ENCODE measurements at places on chromosomes 7 and 10.

DNA sequence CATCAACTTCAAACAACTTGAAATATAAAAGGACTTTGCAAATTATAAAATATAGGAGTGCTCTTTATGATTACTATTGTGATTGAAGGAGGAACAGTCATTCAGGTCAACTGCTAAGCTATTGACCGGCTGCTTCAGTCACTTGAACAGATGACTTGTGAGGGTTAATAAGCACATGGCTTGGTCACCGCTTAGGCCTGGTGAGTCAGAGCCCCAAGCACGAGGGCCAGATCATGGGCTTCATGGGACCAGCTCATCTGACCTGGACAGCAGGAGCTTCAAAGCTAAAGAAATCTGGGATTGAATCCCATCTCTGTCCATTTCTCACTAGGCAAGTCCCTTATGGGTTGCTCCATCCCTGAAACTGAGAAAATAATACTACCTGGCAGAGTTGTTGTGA lies 60.4 kb upstream of the ADO start:
- DNase-seq: no peak
- no peaks in the 10 kb centered on the region for H3K27me3 ChIP-seq
- H3K4me3 ChIP-seq: no peak overlapping the region
- no peaks in the 10 kb centered on the region for H3K36me3 ChIP-seq

DNA sequence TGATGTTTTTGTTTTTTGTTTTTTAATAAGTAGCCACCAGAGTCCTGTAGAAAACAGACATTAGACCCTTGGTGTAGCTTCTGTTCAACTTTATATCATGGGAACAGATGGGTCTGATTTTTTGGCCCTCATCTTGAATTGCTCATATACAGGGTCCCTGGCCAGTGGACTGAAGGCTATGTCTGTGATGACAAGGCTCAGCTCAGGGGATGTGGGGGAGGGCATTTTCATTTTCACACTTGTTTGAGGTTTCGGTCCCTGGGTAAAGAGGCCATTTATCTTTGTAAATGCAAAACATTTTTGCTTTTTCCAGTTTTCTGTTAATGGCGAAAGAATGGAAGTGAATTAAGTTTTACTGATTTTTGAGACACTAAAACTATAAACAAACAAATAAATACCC lies 257.6 kb upstream of the PHYHIPL start:
- no peaks in the 10 kb centered on the region for H3K4me1 ChIP-seq
- H3K36me3 ChIP-seq: no peaks in the 10 kb centered on the region
- H3K4me3 ChIP-seq: no peak overlapping the region
- no peaks in the 10 kb centered on the region for H3K27me3 ChIP-seq
- no peak overlapping the region for H3K27ac ChIP-seq

DNA sequence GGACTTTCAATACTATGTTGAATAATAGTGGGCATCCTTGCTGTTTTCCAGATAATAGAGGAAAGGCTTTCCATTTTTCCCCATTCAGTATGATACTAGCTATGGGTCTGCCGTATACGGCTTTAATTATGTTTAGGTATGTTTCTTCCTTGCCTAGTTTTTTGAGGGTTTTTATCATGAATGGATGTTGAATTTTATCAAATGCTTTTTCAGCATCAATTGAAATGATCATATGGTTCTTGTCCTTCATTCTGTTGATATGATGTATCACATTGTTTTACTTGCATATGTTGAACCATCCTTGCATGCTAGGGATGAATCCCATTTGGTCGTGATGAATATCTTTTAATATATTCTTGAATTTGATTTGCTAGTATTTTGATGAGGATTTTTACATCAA lies 9.2 kb upstream of the RP9 start:
- H3K4me3 ChIP-seq: no peak overlapping the region
- no peak for DNase-seq
- H3K27ac ChIP-seq: no peak overlapping the region
- peaks cover 3% of the 10 kb centered on the region for H3K27me3 ChIP-seq
- H3K4me1 ChIP-seq: no peaks in the 10 kb centered on the region
- peaks cover 3% of the 10 kb centered on the region for H3K36me3 ChIP-seq

- DNase-seq: no peak
- H3K4me3 ChIP-seq: no peak overlapping the region
- H3K27me3 ChIP-seq: peaks cover 6% of the 10 kb centered on the region
- H3K4me1 ChIP-seq: peaks cover 7% of the 10 kb centered on the region
- H3K27ac ChIP-seq: no peak overlapping the region
Observed at GRCh38 chr7:36760856-36761762, 36.8 kb upstream of the AOAH start.

DNA sequence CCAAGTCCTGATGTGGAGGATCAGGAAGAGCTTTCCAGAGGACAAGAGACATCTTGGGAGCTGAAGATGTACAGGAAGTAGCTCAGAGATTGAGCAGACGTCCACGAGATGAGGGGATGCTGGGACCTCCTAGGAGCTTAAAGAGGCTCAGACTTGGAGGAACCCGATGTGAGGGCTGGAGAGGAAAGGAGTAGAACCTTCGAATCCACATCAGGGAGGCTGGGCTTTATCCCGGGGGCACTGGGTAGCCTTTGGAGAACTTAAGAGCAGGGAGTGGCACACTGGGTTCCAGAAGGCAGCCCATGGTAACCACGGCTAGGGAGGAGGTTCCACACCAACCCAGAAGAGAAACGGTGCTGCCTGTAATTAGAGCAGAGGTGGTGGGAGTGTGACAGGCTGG lies 10.8 kb downstream of the PRKCQ start:
- no peak overlapping the region for H3K4me3 ChIP-seq
- H3K27me3 ChIP-seq: peaks cover 20% of the 10 kb centered on the region
- H3K4me1 ChIP-seq: peaks cover 4% of the 10 kb centered on the region
- H3K27ac ChIP-seq: no peak overlapping the region
- no peak for DNase-seq
- H3K36me3 ChIP-seq: no peaks in the 10 kb centered on the region

- H3K36me3 ChIP-seq: no peaks in the 10 kb centered on the region
- peaks cover 6% of the 10 kb centered on the region for H3K27me3 ChIP-seq
- no peak for DNase-seq
- no peak overlapping the region for H3K27ac ChIP-seq
- H3K4me1 ChIP-seq: no peaks in the 10 kb centered on the region
Observed at GRCh38 chr10:67807855-67808456, 30.0 kb downstream of the DNAJC12 start.

- peaks cover 11% of the 10 kb centered on the region for H3K4me1 ChIP-seq
- H3K27ac ChIP-seq: peak overlapping the region; percentile 94
- peaks cover 19% of the 10 kb centered on the region for H3K36me3 ChIP-seq
Observed at GRCh38 chr10:119166564-119166963, 1.1 kb upstream of the SFXN4 start.

DNA sequence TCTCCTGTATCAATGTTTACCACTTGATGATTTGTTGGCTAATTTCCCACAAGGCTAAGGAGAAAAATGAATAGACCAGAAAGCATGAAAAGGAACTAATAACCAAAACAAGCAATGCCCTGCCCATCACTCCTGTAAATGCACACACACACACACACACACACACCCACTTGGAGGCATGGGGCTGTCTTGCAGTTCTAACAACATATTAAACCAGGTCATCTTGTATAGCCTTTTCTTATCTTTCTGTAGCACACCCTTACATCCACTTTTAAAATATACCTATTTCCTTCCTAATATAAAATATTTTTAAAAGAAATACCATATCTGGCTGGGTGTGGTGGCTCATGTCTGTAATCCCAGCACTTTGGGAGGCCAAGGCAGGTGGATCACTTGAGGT lies 105.3 kb downstream of the CTTNBP2 start:
- peaks cover 16% of the 10 kb centered on the region for H3K27me3 ChIP-seq
- DNase-seq: no peak
- H3K27ac ChIP-seq: no peak overlapping the region
- H3K36me3 ChIP-seq: no peaks in the 10 kb centered on the region
- H3K4me1 ChIP-seq: no peaks in the 10 kb centered on the region
- no peak overlapping the region for H3K4me3 ChIP-seq

DNA sequence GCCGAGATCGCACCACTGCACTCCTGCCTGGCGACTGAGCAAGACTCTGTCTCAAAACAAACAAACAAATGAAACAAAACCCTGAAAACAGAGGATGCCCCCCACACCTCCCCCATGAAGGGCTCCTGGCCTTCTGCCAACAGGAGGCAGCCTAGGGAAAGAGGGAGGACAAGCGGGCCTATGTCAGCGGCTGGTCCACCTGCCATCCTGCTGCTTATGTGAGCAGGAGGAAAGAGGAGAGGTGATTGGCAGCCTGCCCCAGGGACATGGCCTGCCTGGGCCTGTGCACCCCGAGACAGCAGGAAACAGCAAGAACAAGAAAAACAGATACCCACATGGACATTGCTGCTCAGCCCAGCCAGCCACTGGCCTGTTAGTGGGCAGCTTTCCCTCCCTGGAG lies 9.1 kb upstream of the ZNF316 start:
- H3K36me3 ChIP-seq: peaks cover 4% of the 10 kb centered on the region
- no peaks in the 10 kb centered on the region for H3K27me3 ChIP-seq
- peaks cover 9% of the 10 kb centered on the region for H3K4me1 ChIP-seq
- H3K4me3 ChIP-seq: no peak overlapping the region
- H3K27ac ChIP-seq: no peak overlapping the region

DNA sequence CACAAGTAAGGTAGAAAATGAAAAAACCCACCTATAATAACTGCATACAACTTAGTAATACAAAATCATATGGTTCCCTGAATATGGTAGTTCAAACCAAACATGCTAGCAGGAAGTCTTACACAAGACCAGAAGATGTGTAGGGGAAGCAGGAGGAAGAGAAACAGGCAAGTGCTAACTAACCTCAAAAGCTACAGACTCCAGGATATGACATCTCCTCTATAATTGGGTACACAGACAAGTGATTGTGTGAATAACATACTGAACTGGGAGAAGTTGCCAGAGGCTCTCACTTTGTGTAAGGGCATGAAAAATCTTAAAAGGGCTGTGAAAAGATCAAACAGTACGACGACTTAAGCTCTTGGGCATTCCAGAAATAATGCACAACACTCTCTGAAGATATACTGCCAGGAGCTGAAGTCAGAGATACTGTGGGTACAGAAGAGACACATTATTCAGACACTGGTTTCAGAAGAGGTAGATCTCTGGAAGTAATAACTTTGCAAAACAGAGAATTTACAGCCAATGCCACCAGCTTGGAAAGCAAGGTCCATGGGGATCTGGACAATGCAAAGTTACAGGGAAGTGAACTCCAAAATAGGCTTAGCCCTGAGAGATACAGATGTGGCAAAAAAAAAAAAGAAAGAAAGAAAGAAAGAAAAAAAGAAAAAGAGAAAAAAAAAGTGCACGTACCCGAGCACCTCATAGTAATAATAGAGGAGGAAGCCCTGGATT lies 767.2 kb downstream of the TNS3 start:
- H3K27ac ChIP-seq: no peak overlapping the region
- no peak overlapping the region for H3K4me3 ChIP-seq
- H3K36me3 ChIP-seq: no peaks in the 10 kb centered on the region
- no peak for DNase-seq

GRCh38 chr10:19966751-19967150 lies 150.5 kb downstream of the PLXDC2 start:
- DNase-seq: no peak
- H3K4me3 ChIP-seq: no peak overlapping the region
- H3K27ac ChIP-seq: no peak overlapping the region
- H3K4me1 ChIP-seq: no peaks in the 10 kb centered on the region

DNA sequence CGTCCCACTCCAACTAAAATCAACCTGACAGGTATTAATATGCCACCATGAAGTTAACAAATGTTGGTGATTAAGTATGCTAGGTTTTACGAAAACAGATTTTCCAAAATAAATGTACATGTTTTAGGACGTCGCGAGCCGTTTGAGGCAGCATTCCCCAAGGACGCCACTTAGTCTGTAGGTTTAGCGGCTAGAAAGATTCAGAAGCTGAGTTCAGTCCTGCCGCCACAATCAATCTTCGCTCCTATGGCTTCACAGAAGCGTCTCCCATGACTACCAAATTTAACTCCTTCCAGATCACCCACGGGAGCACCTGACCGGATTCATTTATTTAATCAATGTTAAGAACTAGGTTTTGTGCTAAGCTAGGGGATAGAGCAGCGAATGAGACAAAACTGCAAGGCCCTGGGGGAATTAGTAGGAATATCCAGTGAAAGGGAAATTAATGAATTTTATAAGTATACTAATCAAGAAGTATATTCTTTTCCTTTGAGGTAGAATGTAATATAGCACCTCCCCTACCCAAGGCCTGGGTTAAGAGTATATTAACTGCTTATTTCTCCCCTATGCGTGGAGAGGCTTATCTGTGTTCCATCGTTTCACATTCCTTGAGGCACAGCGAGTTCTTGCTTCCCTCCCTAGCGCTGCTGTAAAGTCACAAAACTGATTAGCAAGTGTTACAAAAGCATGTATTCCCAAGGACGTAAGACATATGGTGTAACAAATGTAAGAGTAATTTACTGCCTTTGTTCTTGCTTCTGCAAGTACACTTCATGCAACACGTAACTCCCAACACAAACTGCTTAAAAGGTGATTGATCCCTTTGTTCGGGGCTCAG lies 994 bp upstream of the CYP51A1 start:
- peaks cover 6% of the 10 kb centered on the region for H3K36me3 ChIP-seq
- peak overlapping the region; percentile 99 for H3K27ac ChIP-seq
- no peaks in the 10 kb centered on the region for H3K27me3 ChIP-seq
- H3K4me1 ChIP-seq: peaks cover 23% of the 10 kb centered on the region
- H3K4me3 ChIP-seq: peak overlapping the region; percentile 95

- no peak overlapping the region for H3K27ac ChIP-seq
- DNase-seq: no peak
- no peak overlapping the region for H3K4me3 ChIP-seq
- H3K36me3 ChIP-seq: no peaks in the 10 kb centered on the region
- H3K4me1 ChIP-seq: no peaks in the 10 kb centered on the region
Observed at GRCh38 chr7:68706291-68706690, 892.0 kb upstream of the AUTS2 start.

- no peak overlapping the region for H3K4me3 ChIP-seq
- DNase-seq: no peak
- no peaks in the 10 kb centered on the region for H3K36me3 ChIP-seq
- no peaks in the 10 kb centered on the region for H3K4me1 ChIP-seq
- peaks cover 4% of the 10 kb centered on the region for H3K27me3 ChIP-seq
Observed at GRCh38 chr7:44155191-44156185, 14.4 kb upstream of the MYL7 start.

GRCh38 chr10:43292755-43293676 lies 26.2 kb upstream of the RASGEF1A start:
- H3K4me3 ChIP-seq: no peak overlapping the region
- H3K4me1 ChIP-seq: peaks cover 4% of the 10 kb centered on the region
- DNase-seq: peak; percentile 31
- H3K27ac ChIP-seq: no peak overlapping the region
- no peaks in the 10 kb centered on the region for H3K36me3 ChIP-seq
- H3K27me3 ChIP-seq: peaks cover 6% of the 10 kb centered on the region

DNA sequence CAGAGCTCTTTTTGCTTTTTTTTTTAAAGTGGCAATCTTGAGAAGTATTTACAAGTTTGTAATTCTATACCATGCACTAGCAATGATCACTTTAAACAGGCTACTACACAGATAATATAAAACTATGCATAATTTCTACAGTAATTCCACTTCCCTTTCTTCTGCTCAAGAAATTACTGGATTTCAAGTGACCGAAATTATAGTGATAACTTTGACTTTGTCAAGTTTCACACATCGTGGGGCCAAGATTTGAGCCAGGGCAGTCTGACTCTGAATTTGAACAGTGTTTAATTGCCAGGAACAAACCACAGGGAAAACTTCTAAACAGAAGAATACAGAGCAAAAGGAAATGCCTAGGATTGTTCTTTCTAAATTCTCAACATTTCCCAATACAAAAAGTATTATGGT lies 288.3 kb upstream of the MKLN1 start:
- DNase-seq: no peak
- peaks cover 14% of the 10 kb centered on the region for H3K36me3 ChIP-seq
- H3K27me3 ChIP-seq: no peaks in the 10 kb centered on the region
- H3K27ac ChIP-seq: peak overlapping the region; percentile 56
- no peak overlapping the region for H3K4me3 ChIP-seq
